IgD-negative memory B cell (primary cell): ENCODE measurements at places on chromosomes 12 and 14. TPM values are rescaled to one million over a fixed set of nuclear protein-coding genes. Genes with fewer than 3 reads are reported as not detected.

The VASH1 gene
- polyA plus RNA-seq = 0.70 TPM

The DBX2 gene
- polyA plus RNA-seq = not detected

The PRIMA1 gene
- polyA plus RNA-seq = not detected

The KRT83 gene
- not detected for polyA plus RNA-seq

The SPIC gene
- polyA plus RNA-seq = not detected

The MGAT4C gene
- polyA plus RNA-seq = not detected

The PHETA1 gene
- 2.6 TPM for polyA plus RNA-seq

The PLCZ1 gene
- not detected for polyA plus RNA-seq

The RASAL1 gene
- polyA plus RNA-seq = not detected

The RND1 gene
- 2.6 TPM for polyA plus RNA-seq

The LRFN5 gene
- polyA plus RNA-seq = not detected

The CLEC4A gene
- 6.9 TPM for polyA plus RNA-seq

The KCNH5 gene
- polyA plus RNA-seq = not detected

The CPNE6 gene
- not detected for polyA plus RNA-seq

The KRT2 gene
- not detected for polyA plus RNA-seq

The SERPINA1 gene
- polyA plus RNA-seq = 1.4 TPM

The EIF5 gene
- 372 TPM for polyA plus RNA-seq

The OAS2 gene
- polyA plus RNA-seq = 44.7 TPM

The ALDH2 gene
- 11.9 TPM for polyA plus RNA-seq

The KRT85 gene
- polyA plus RNA-seq = not detected

The TAS2R8 gene
- not detected for polyA plus RNA-seq

The P2RX2 gene
- polyA plus RNA-seq = not detected

The GLTP gene
- polyA plus RNA-seq = 47.8 TPM

The NEK9 gene
- 16.9 TPM for polyA plus RNA-seq

The TC2N gene
- polyA plus RNA-seq = 8.9 TPM

The ABHD12B gene
- not detected for polyA plus RNA-seq

The CELA1 gene
- 0.58 TPM for polyA plus RNA-seq

The TCL1B gene
- not detected for polyA plus RNA-seq

The PTGDR gene
- polyA plus RNA-seq = 1.5 TPM

The KIF5A gene
- not detected for polyA plus RNA-seq

The CATSPERB gene
- 0.06 TPM for polyA plus RNA-seq

The CDK2 gene
- polyA plus RNA-seq = 8.9 TPM

The KSR2 gene
- not detected for polyA plus RNA-seq

The TAS2R19 gene
- polyA plus RNA-seq = not detected

The SOAT2 gene
- not detected for polyA plus RNA-seq

The GSG1 gene
- not detected for polyA plus RNA-seq

The SIX6 gene
- not detected for polyA plus RNA-seq

The C1RL gene
- 8.2 TPM for polyA plus RNA-seq

The LMNTD1 gene
- polyA plus RNA-seq = not detected

The APOF gene
- not detected for polyA plus RNA-seq

The OTX2 gene
- polyA plus RNA-seq = not detected

The CCND2 gene
- 11.7 TPM for polyA plus RNA-seq

The WIF1 gene
- polyA plus RNA-seq = not detected

The PTPRQ gene
- not detected for polyA plus RNA-seq

The OR6C2 gene
- polyA plus RNA-seq = not detected

The HOXC6 gene
- not detected for polyA plus RNA-seq

The RESF1 gene
- polyA plus RNA-seq = 193 TPM

The MANSC4 gene
- 0.45 TPM for polyA plus RNA-seq
